ENCODE measurements at places on chromosomes 2 and 18. TPM values are rescaled to one million over a fixed set of nuclear protein-coding genes. Genes with fewer than 3 reads are reported as not detected.

Gene RTKN
- 0.20 TPM for total RNA-seq

Gene SULT1C4
- total RNA-seq: not detected

Gene UGT1A4
- total RNA-seq: not detected

Gene LOXHD1
- total RNA-seq: not detected

Gene HAAO
- total RNA-seq: not detected

Gene CD302
- 1.0 TPM for total RNA-seq

Gene PCARE
- total RNA-seq: not detected

Gene ACKR3
- 0.74 TPM for total RNA-seq

Gene CFC1
- not detected for total RNA-seq

Gene SNORC
- total RNA-seq: 1.2 TPM

Gene CNDP1
- 0.39 TPM for total RNA-seq

Gene SERPINB12
- total RNA-seq: not detected

Gene SCN2A
- total RNA-seq: not detected

Gene CAPN14
- 0.30 TPM for total RNA-seq

Gene TTN
- total RNA-seq: 29.2 TPM

Gene ALPP
- total RNA-seq: not detected

Gene C1GALT1C1L
- total RNA-seq: not detected

Gene SNRNP27
- 54.8 TPM for total RNA-seq

Gene SIX3
- not detected for total RNA-seq

Gene ASB18
- total RNA-seq: not detected

Gene DPYSL5
- total RNA-seq: not detected

Gene MAP2
- 0.20 TPM for total RNA-seq

Data from CD4-positive, alpha-beta T cell (primary cell).